ENCODE measurements at places on chromosomes 11 and 22.

GRCh38 chr11:19347911-19348310 lies 107.2 kb upstream of the E2F8 start:
- DNase-seq = no peak

- DNase-seq = no peak
Measured at GRCh38 chr22:21755851-21756284, 20.3 kb upstream of the YPEL1 start.

DNA sequence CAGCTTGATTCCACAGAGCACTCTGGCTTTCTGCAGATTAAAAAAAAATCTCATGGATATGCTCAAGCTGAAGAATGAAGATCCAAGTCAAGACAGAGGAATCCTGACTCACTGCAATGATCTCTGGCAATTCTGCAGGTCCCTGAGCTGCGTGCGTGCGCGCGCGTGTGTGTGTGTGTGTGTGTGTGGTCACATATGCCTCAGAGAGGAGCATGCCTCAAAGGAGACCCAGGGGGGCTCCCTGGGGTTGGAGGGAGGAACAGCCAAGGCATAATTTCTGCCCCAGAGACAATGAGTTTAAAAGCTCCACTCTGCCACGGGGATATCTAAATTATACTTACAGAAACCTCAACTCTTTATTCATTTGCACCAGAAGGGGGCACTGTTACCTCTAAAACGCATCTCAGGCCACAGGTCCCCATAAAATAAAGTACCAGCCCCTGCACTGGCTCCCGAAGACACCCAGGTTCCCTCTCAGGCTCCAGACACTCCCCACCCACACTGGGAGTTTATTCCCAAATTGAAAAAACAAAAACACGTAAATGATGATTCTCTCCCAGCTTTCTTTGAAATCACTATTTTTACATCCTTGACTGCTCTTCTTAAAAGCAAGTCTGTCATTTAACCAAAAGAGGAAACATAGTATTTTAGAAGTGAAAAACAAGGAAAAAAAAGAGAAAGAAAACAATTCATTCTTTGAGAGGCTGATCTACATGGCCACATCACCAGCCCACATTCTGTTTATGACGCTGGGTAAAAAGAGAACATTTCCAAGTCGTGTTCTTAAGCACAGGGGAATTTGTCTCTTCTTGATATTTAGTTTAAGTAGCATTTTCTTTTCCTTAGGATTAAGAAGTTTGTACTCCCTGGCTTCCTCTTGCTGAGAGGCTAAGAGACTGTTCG lies 401.0 kb downstream of the LARGE1 start:
- DNase-seq = no peak

- DNase-seq = no peak
Measured at GRCh38 chr11:107202241-107202640, 184.0 kb upstream of the GUCY1A2 start.

GRCh38 chr11:116958246-116958645 lies 120.8 kb upstream of the APOA1 start:
- DNase-seq = no peak

DNA sequence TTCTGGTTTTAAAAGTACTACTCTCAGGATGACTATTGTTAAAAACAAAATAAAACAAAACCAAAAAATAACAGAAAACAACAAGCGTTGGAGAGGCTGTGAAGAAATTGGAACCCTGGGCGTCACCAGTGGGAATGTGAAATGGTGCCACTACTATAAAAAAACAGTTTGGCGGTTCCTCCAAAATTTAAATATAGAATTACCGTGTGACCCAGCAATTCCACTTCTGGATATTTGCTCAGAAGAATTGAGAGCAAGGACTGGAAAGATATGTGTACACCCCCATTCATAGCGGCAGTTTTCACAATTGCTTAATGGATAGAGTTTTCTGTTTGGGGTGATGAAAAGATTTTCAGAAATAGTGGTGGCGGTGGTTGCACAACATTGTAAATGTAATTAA lies 8.6 kb downstream of the APOA4 start:
- DNase-seq = no peak

All from HTR-8/SVneo (cell line).